ENCODE measurements at places on chromosomes 7 and 10. TPM values are rescaled to one million over a fixed set of nuclear protein-coding genes. Genes with fewer than 3 reads are reported as not detected.

PAPSS2 gene
- total RNA-seq: 58.1 TPM

GPR37 gene
- 0.31 TPM for total RNA-seq

SCART1 gene
- 5.2 TPM for total RNA-seq

DAGLB gene
- 18.4 TPM for total RNA-seq

EPHB6 gene
- total RNA-seq: 89.0 TPM

LIPA gene
- 121 TPM for total RNA-seq

HSPA12A gene
- 20.2 TPM for total RNA-seq

CPXM2 gene
- total RNA-seq: 18.4 TPM

FANK1 gene
- total RNA-seq: 0.95 TPM

OR6V1 gene
- total RNA-seq: not detected

ELOVL3 gene
- total RNA-seq: 0.72 TPM

RBP3 gene
- not detected for total RNA-seq

OR2A14 gene
- total RNA-seq: not detected

SPDYE9 gene
- not detected for total RNA-seq

SORCS3 gene
- total RNA-seq: not detected

INA gene
- not detected for total RNA-seq

FGL2 gene
- total RNA-seq: 53.2 TPM

MYOZ1 gene
- total RNA-seq: 0.82 TPM

TMEM196 gene
- total RNA-seq: not detected

BMPR1A gene
- 33.6 TPM for total RNA-seq

SEC23IP gene
- total RNA-seq: 21.0 TPM

FKBP6 gene
- not detected for total RNA-seq

HOXA2 gene
- 1.5 TPM for total RNA-seq

ABCB4 gene
- total RNA-seq: 0.38 TPM

ABCC2 gene
- total RNA-seq: 0.84 TPM

DPYSL4 gene
- 0.69 TPM for total RNA-seq

SYCE1 gene
- total RNA-seq: 0.60 TPM

COL28A1 gene
- total RNA-seq: 0.46 TPM

GPR85 gene
- 0.82 TPM for total RNA-seq

HYAL4 gene
- total RNA-seq: not detected

PLEKHA8 gene
- total RNA-seq: 6.0 TPM

CYP3A7 gene
- total RNA-seq: 0.56 TPM

Measured in omental fat pad (tissue), 4 donors.